Frontal cortex (tissue), 4 donors: ENCODE measurements at places on chromosomes 12 and 14. TPM values are rescaled to one million over a fixed set of nuclear protein-coding genes. Genes with fewer than 3 reads are reported as not detected.

The PXMP2 gene
- 15.9 TPM for total RNA-seq

The TBX5 gene
- total RNA-seq: not detected

The GALNT8 gene
- 57.5 TPM for total RNA-seq

The LRRIQ1 gene
- total RNA-seq: 6.5 TPM

The TARBP2 gene
- 26.9 TPM for total RNA-seq

The P3H3 gene
- 11.0 TPM for total RNA-seq

The CD27 gene
- total RNA-seq: 0.41 TPM
